ENCODE measurements at places on chromosomes 3 and 15.

DNA sequence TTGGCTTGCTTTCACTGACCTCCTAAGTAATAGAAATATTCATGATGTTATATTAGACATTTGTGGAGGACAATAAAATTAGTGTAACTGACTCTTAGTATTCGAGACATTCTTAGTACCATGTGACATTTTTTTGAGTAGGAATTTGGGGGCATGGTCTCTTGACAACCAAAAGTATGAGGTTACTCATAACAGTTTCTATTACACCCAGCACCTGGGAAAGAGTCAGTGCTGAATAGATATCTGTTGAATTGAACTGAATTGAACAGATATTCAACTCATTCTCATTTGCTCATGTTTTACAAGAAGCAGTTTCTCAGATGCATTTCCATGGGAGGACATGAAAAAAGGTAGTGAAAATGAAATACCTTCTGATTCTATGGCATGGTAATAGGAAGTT lies 84.4 kb downstream of the CMSS1 start:
- no peak overlapping the region for H3K4me3 ChIP-seq
- no peaks in the 10 kb centered on the region for H3K27me3 ChIP-seq
- no peak for DNase-seq
- peaks cover 8% of the 10 kb centered on the region for H3K36me3 ChIP-seq
- H3K27ac ChIP-seq: peak overlapping the region; percentile 23

- no peaks in the 10 kb centered on the region for H3K27me3 ChIP-seq
- no peak overlapping the region for H3K27ac ChIP-seq
- H3K4me3 ChIP-seq: no peak overlapping the region
- no peaks in the 10 kb centered on the region for H3K36me3 ChIP-seq
- no peaks in the 10 kb centered on the region for H3K4me1 ChIP-seq
- DNase-seq: no peak
Measured at GRCh38 chr3:135226057-135226456, 431.0 kb downstream of the EPHB1 start.

- no peak for DNase-seq
- H3K27me3 ChIP-seq: peaks cover 2% of the 10 kb centered on the region
- H3K36me3 ChIP-seq: no peaks in the 10 kb centered on the region
- H3K4me3 ChIP-seq: no peak overlapping the region
- H3K4me1 ChIP-seq: no peaks in the 10 kb centered on the region
Measured at GRCh38 chr15:58213587-58214338, 75.6 kb downstream of the AQP9 start.

- no peak overlapping the region for H3K4me3 ChIP-seq
- peaks cover 6% of the 10 kb centered on the region for H3K4me1 ChIP-seq
- H3K36me3 ChIP-seq: no peaks in the 10 kb centered on the region
- H3K27me3 ChIP-seq: peaks cover 40% of the 10 kb centered on the region
- DNase-seq: no peak
Measured at GRCh38 chr3:98726084-98726483, 37.1 kb upstream of the ST3GAL6 start.

DNA sequence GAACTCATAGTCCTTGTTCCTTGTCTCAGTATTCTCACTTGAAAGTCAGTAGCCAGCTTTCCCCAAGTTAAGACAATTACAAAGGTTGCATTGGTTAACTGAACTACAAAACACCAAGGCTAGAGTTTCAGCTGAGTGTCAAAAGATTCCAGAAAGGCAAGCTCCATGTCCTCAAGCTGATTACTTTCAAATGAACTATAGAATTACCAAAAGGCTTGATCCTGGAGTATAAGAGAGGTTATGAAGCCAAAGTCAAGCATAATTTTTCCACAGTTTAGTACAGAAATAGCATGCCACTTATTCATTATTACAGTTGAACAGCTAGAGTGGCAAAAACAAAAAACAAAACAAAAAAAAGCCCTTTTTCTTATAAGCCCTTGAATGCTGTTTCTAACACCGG lies 51.9 kb downstream of the ZBTB20 start:
- no peak overlapping the region for H3K27ac ChIP-seq
- DNase-seq: no peak
- H3K4me3 ChIP-seq: no peak overlapping the region
- peaks cover 58% of the 10 kb centered on the region for H3K4me1 ChIP-seq
- H3K27me3 ChIP-seq: no peaks in the 10 kb centered on the region
- no peaks in the 10 kb centered on the region for H3K36me3 ChIP-seq

GRCh38 chr15:39014682-39015081 lies 450.1 kb upstream of the RASGRP1 start:
- no peak overlapping the region for H3K27ac ChIP-seq
- no peak for DNase-seq
- no peaks in the 10 kb centered on the region for H3K4me1 ChIP-seq
- no peaks in the 10 kb centered on the region for H3K36me3 ChIP-seq
- peaks cover 2% of the 10 kb centered on the region for H3K27me3 ChIP-seq
- H3K4me3 ChIP-seq: no peak overlapping the region

GRCh38 chr3:138818185-138818860 lies 16.4 kb downstream of the PIK3CB start:
- H3K27ac ChIP-seq: peak overlapping the region; percentile 0
- H3K36me3 ChIP-seq: peaks cover 5% of the 10 kb centered on the region
- H3K4me1 ChIP-seq: peaks cover 45% of the 10 kb centered on the region
- DNase-seq: no peak
- H3K4me3 ChIP-seq: no peak overlapping the region
- H3K27me3 ChIP-seq: no peaks in the 10 kb centered on the region

DNA sequence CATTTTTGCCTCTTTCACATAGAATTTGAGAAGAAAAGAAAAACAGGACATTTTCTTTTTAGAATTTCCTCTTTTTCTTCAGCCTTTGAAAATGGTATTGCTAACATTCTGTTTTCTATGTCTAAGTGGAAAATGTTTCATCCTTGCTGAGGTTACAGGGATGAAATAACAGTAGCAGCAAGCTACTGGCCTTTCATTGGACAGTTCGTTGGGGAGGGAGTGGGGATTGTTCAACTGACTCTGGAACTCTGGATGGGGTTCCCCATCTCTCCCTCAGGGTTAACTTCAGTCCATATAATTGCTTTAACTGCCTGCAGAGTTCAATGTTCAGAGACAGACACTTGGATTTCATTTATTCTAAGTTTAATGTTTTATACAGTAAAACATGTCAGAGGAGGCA lies 346.0 kb downstream of the NLGN1 start:
- H3K36me3 ChIP-seq: no peaks in the 10 kb centered on the region
- no peak overlapping the region for H3K4me3 ChIP-seq
- no peaks in the 10 kb centered on the region for H3K4me1 ChIP-seq
- H3K27ac ChIP-seq: no peak overlapping the region

DNA sequence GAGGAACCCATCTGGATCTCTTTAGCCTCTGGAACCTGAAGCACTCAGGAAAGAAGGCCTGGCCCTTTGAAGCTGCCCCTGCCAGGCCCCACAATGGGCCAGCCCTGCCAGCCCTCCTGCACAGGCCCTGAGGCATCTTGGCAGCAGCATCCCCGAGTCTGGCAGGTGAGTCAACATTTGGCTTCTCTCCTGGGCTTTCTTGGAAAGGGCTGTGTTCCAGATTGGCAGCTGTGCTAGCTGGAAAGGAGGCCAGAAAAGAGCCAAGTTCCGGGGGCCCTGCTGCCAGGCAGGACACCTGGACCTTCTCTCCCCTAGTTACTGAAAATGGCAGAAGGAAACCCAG lies 187.2 kb downstream of the SHQ1 start:
- H3K36me3 ChIP-seq: no peaks in the 10 kb centered on the region
- H3K4me3 ChIP-seq: no peak overlapping the region
- H3K27me3 ChIP-seq: peaks cover 13% of the 10 kb centered on the region
- peaks cover 25% of the 10 kb centered on the region for H3K4me1 ChIP-seq
- DNase-seq: no peak

GRCh38 chr3:83902787-83903533 lies 1055.8 kb upstream of the CADM2 start:
- DNase-seq: no peak
- H3K4me1 ChIP-seq: no peaks in the 10 kb centered on the region
- H3K4me3 ChIP-seq: no peak overlapping the region

- no peak overlapping the region for H3K4me3 ChIP-seq
- no peaks in the 10 kb centered on the region for H3K36me3 ChIP-seq
- no peak overlapping the region for H3K27ac ChIP-seq
- H3K4me1 ChIP-seq: no peaks in the 10 kb centered on the region
- no peak for DNase-seq
Measured at GRCh38 chr15:68612979-68613740, 34.4 kb downstream of the CORO2B start.

GRCh38 chr3:122074621-122075265 lies 19.6 kb downstream of the CD86 start:
- H3K4me1 ChIP-seq: peaks cover 21% of the 10 kb centered on the region
- no peak overlapping the region for H3K4me3 ChIP-seq
- peaks cover 45% of the 10 kb centered on the region for H3K27me3 ChIP-seq
- no peaks in the 10 kb centered on the region for H3K36me3 ChIP-seq

- no peaks in the 10 kb centered on the region for H3K27me3 ChIP-seq
- no peak overlapping the region for H3K4me3 ChIP-seq
- no peak for DNase-seq
- H3K4me1 ChIP-seq: peaks cover 81% of the 10 kb centered on the region
Measured at GRCh38 chr3:67649681-67650080, 4.7 kb downstream of the SUCLG2 start.

GRCh38 chr3:146896711-146897110 lies 291.6 kb upstream of the PLSCR5 start:
- H3K36me3 ChIP-seq: no peaks in the 10 kb centered on the region
- no peak overlapping the region for H3K4me3 ChIP-seq
- no peak overlapping the region for H3K27ac ChIP-seq
- no peak for DNase-seq
- H3K4me1 ChIP-seq: no peaks in the 10 kb centered on the region
- H3K27me3 ChIP-seq: no peaks in the 10 kb centered on the region

DNA sequence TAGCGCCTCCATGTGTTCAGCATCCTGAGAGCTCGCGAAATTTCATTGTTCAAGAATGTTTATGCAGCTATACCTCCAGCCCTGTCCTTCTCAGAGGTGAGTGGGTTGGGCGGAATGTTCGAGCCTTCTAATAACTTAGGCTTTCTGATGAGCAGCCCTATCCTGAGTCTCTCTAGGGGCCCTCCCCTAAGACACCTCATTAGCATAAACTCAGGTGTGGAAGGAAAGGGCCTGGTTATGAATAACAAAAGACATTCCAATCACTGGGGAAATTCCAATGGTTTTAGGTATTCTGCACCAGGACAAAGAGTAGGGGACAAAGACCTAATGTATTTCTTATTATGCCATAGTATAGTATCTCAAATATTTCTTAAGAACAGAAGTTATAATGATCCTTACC lies 138.1 kb upstream of the PDZRN3 start:
- no peak overlapping the region for H3K4me3 ChIP-seq
- DNase-seq: no peak
- H3K4me1 ChIP-seq: no peaks in the 10 kb centered on the region
- H3K36me3 ChIP-seq: no peaks in the 10 kb centered on the region
- H3K27ac ChIP-seq: no peak overlapping the region
- no peaks in the 10 kb centered on the region for H3K27me3 ChIP-seq

GRCh38 chr15:97456521-97457202 lies 503.8 kb upstream of the ARRDC4 start:
- H3K27me3 ChIP-seq: no peaks in the 10 kb centered on the region
- no peaks in the 10 kb centered on the region for H3K36me3 ChIP-seq
- no peak overlapping the region for H3K4me3 ChIP-seq
- no peak for DNase-seq

- no peaks in the 10 kb centered on the region for H3K4me1 ChIP-seq
- no peaks in the 10 kb centered on the region for H3K27me3 ChIP-seq
- no peak for DNase-seq
- H3K4me3 ChIP-seq: no peak overlapping the region
- H3K36me3 ChIP-seq: peaks cover 4% of the 10 kb centered on the region
Measured at GRCh38 chr3:158350971-158351370, 220.0 kb upstream of the MLF1 start.

DNA sequence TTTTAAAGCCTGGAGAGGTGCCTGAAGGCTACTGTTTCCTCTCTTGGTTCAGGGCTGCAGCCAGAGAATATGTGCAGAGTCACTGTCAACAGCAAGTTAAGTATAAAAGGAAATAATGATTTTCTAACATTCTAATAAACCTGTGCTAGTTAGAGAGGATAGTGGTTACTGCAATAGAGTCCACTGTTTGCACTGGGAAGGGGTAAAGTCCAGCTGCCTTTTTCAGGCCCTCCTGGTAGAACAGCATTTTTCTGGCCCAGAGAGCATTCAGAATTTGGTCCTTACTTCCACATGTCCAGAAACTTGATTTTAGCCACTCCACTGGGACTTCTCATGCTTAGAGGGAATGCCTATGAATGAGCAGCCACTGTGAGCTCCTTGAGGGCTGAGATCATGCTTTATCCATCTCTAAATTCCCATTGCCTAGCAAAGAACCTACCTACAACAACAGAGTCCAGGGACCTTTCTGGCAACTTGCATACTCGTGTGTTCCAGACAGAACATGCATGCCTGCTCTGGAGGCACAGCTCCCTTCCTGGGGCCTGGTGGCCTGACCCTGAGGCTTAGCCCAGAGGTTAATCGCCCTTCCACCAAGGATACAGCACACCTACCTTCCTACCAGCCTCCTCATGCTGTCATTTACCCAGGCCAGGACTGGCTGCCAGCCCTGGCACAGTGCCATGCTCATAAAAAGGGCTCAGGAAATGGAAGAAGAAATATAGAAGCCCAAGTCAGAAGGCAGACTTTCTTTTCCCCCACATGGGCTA lies 50.3 kb upstream of the ATP13A3 start:
- no peaks in the 10 kb centered on the region for H3K27me3 ChIP-seq
- no peak overlapping the region for H3K27ac ChIP-seq
- no peak for DNase-seq
- H3K36me3 ChIP-seq: no peaks in the 10 kb centered on the region
- no peak overlapping the region for H3K4me3 ChIP-seq
- H3K4me1 ChIP-seq: peaks cover 11% of the 10 kb centered on the region

GRCh38 chr15:69161079-69161877 lies 843 bp downstream of the GLCE start:
- peak overlapping the region; percentile 92 for H3K4me3 ChIP-seq
- H3K27me3 ChIP-seq: peaks cover 4% of the 10 kb centered on the region

DNA sequence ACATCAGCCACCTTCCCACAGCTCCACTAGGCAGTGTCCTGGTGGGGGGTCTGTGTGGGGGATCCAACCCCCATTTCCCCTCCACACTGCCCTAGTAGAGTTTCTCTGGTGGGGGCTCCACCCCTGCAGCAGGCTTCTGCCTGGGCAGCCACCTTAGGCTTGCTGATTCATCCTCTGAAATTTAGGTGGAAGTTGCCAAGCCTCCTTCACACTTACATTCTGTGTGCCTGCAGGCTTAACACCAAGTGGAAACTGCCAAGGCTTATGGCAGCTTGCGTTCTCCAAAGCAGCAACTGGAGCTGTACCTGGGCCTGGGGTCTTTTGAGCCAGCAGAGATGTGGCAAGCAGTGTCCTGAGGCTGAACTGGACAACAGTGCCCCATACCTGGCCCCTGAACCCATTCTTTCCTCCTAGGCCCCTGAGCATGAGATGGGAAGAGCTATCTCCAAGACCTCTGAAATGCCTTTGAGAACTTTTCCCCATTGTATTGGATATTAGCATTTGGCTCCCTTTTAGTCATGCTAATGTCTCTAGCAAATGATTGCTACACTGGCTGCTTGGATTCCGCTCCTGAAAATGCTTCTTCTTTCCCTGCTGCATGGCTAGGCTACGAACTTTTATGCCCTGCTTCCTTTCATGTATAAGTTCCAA lies 32.5 kb downstream of the CPN2 start:
- no peaks in the 10 kb centered on the region for H3K36me3 ChIP-seq
- H3K4me1 ChIP-seq: peaks cover 21% of the 10 kb centered on the region
- no peak for DNase-seq
- no peak overlapping the region for H3K4me3 ChIP-seq
- H3K27me3 ChIP-seq: peaks cover 48% of the 10 kb centered on the region
